ENCODE measurements at places on chromosomes 1 and 21. TPM values are rescaled to one million over a fixed set of nuclear protein-coding genes. Genes with fewer than 3 reads are reported as not detected.

- DNase-seq: peak; percentile 91
These were observed 6.1 kb downstream of the SKI start for GRCh38 chr1:2233997-2234761.

Gene DIRAS3
- total RNA-seq: 2.2 TPM

- no peak for DNase-seq
These were observed at the start of gene UMODL1 for GRCh38 chr21:42071146-42071737. TSS of gene UMODL1 (plus strand) at chr21:42071317. CDS start at chr21:42071317, 0 bp downstream.

- DNase-seq: no peak
These were observed 23.0 kb downstream of the RUNX1 start for GRCh38 chr21:35026153-35026500.

Gene S100A3
- not detected for total RNA-seq

DNA sequence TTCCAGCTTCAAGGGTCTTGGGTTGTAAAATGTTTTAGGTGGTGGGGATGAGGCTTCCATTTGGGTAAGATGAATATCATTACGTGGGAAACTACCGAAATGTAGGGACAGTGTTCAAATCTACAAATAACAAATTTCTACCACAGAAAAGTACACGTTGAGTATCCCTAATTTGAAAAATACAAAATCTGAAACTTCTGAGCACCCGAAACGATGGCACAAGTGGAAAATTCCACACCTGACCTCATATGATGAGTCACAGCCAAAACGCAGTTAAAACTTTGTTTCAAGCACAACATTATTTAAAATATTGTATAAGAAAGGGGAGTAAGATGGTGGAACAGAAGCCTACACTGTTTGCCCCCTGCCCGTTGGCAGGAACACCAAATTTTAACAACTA is 8.8 kb upstream of the HENMT1 start:
- DNase-seq: no peak

DNA sequence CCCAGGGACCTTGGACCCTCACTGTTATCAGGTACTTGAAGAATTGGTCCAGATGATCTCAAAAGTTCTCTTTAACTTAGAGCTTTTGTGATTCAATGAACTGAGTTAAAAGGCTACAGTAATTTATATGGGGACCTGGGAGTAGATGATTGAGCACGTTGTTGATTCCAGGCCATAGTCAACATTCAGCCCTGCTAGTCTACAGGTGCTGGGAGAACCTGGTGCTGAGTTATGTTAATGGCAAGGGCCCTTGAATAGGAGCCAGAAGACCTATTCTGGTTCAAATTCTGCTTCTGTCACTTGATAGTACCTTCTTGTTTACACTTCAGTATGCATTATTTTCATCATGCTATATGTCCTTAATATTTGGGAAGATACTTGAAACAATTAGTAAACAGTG is 11.2 kb downstream of the DYRK3 start:
- DNase-seq: no peak

Gene DMRTB1
- not detected for total RNA-seq

GRCh38 chr1:8047112-8047511 is 21.0 kb upstream of the ERRFI1 start:
- no peak for DNase-seq

DNA sequence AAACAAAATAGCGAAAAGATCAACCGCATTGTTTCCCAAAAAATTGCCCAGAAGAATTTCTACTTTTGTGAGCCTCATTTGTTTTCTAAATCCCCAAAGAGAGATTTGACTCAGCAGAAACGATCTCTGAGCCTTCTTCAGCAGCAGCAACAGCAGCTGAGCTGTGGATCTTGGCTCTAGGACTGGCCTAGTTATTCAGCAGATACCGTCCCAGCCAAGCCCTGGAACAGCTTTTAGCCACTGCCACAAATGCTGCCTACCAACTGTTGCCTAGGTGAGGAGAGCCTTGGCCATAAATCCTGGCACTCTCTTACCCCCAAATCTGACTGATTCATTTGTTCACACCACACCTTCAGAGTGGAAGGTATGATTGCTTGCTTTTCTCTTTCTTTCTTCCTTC is 320.1 kb downstream of the TGFB2 start:
- DNase-seq: peak; percentile 71

Gene ERVH48-1
- not detected for total RNA-seq

DNA sequence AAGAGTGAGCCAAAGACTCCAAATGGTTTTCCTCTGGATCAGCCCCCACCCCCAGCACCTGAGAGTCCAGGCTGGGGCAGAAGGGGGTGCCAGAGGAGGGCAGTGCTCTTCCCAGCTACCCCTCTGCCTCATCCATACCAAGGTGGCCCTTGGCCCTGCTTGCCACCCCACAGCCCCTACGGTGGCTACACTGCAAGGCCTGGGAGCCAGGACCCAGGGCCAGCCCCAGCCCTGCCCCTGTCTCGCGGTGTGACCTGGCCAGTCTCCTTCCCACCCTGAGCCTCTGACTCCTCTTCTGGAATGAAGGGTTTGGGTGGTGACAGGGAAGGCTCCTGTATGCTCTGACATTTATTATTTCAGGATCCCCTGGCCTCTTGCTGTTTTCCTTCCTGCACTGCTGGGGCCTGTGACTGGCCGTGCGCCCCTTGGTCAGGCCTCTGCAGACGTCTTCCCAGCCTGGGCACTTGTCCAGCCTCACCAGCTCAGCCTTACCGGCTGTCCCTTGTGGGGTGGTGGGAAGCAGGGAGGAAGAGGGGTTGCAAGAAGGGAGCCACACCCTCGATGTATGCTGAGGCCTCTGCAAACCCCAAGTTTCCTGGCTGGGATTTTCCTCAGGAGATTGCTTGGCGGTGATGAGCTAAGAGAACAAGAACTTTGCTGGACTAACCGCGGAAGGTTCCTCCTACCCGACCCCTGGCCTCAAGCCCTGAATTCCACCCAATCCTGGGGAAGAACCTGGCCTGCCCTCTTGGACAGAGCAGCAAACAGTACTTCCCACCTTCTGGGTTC is 13.5 kb downstream of the ASAP3 start:
- peak; percentile 86 for DNase-seq

DNA sequence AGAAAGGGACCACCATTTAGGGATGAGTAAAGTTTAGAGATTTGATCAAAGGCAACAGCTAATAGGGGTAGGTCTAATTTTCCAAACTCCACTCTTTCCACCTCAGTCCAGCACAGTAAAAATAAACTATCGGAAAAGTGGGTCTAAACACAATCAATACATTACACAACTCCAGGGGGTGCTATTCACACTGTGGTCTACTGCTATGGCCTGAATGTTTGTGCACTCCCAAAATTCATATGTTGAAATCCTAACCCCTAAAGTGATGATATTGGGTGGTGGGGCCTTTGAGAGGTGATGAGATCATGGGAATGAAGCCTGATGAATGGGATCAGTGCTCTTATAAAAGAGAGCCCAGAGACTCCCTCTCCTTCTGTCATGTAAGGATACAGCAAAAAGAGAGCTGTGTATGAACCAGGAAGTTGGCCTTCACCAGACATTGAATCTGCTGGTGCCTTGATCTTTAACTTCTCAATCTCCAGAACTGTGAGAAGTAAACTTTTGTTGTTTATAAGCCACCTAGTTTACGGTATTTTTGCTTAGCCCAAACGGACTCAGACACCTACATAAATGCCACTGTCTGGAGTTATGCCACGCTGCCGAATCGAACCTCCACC is 193.9 kb downstream of the OMA1 start:
- no peak for DNase-seq

Gene RHBG
- not detected for total RNA-seq

DNA sequence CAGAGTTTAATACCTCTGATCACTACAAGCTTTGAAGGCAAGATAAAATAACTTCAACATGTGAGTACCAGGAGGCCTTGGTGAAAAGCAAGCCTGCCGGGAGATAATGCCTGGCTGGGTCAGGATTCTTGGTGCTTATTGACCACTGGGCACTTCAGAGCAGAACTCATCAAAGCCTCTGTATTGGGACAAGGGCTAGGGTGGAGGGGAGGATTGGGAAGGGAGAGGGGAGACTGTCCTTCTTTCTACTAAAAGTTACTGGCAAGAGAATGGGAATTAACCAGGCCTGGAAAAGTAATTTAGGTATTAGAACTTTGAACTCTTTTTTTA is 35.2 kb downstream of the NEK2 start:
- DNase-seq: no peak

GRCh38 chr1:107935396-107936064 is 29.4 kb downstream of the VAV3 start:
- no peak for DNase-seq

- DNase-seq: no peak
These were observed 1.5 kb upstream of the SYDE2 start for GRCh38 chr1:85202092-85202863.

DNA sequence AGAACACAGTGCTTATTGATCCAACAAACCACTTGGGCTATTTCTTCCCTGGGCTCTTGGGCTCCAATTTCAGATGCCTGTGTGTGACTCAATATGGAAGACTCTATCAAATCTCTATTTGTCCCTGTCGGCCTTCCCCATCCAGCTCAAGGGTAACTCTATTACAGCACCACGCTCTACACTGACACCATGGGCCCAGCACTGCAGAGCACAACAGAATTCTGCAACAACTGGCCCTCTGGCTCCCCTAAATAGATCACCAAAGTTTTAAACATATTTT is 51.7 kb downstream of the CAPZB start:
- no peak for DNase-seq

- no peak for DNase-seq
These were observed 178.6 kb downstream of the TGFBR3 start for GRCh38 chr1:91707114-91707889.

Gene FMO4
- 4.9 TPM for total RNA-seq

- no peak for DNase-seq
These were observed at the start of gene CD84 for GRCh38 chr1:160579216-160579701. TSS of gene CD84 (minus strand) at chr1:160579496. CDS start at chr1:160579437, 59 bp downstream.

DNA sequence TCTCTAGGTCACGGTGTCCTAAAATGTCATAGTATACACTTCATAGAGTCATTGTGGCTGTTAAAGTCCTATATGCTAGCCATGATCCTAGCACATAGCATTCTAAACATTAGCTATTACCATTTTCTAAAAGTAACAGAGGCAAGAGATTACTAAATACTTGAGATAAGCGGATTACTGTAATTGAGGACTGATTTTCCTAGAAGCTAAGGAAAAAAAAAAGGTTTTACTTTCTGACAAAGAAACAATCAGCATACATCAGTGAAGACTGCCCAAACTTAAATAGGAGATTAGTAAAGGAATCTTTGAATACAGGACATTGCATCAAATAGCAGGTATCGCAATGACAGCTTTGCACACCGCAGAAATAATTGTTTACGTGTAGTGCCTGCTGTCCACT is 91.3 kb upstream of the HNRNPU start:
- no peak for DNase-seq

DNA sequence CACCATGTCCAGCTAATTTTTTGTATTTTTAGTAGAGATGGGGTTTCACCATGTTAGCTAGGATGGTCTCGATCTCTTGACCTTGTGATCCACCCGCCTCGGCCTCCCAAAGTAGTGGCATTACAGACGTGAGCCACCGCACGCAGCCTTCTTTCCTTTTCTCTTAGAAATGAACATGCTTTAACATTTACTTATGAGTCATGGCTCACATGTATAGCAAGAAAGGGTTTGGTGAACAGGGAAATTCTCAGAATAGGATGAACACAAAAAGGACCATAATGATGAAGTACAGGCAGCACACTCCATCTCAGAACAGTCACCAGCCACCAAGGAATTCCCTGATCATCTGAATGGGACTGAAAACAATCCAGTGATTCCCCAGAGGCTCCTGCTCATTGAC is 9.4 kb upstream of the VAMP4 start:
- no peak for DNase-seq

Gene MUTYH
- 37.5 TPM for total RNA-seq

GRCh38 chr1:84758968-84759491 is 68.8 kb upstream of the SSX2IP start:
- DNase-seq: no peak
